ENCODE measurements at places on chromosomes 5 and 9. TPM values are rescaled to one million over a fixed set of nuclear protein-coding genes. Genes with fewer than 3 reads are reported as not detected.

PCDHB7 gene
- total RNA-seq: 0.05 TPM

QRFP gene
- total RNA-seq: not detected

TAF11L10 gene
- not detected for total RNA-seq

HCN1 gene
- total RNA-seq: not detected

OR1Q1 gene
- total RNA-seq: not detected

PCDHAC1 gene
- not detected for total RNA-seq

PAM gene
- total RNA-seq: 175 TPM

All from mammary microvascular endothelial cell (primary cell).